ENCODE measurements at places on chromosomes 5 and 9.
A peak's percentile ranks its signal among the peaks of the same experiment; 100 is the strongest.

DNA sequence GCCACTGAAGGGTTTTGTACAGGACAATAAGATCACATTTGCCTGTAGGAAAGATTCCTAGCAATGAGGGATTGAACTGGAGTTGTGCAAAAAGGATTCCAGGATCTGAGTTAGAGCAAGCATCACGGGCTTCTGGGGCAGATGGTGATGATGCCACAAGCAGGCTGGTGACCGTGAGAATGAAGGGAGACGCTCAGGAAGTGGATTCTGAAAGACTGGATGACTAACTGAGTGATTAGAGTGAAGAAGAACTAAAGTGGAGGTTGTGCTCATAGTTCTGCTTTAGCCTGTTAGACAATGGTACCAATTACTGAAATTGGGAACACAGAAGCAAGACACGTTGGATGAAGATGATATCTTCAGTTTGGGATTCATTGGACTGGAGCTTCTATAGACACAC, 168.2 kb downstream of the CD180 start:
- H3K4me3 ChIP-seq: no peak overlapping the region
- peaks cover 18% of the 10 kb centered on the region for H3K4me1 ChIP-seq
- H3K27me3 ChIP-seq: no peaks in the 10 kb centered on the region
- no peak for DNase-seq

GRCh38 chr9:117827456-117827855, 123.3 kb downstream of the TLR4 start:
- H3K36me3 ChIP-seq: no peaks in the 10 kb centered on the region
- no peak for DNase-seq

DNA sequence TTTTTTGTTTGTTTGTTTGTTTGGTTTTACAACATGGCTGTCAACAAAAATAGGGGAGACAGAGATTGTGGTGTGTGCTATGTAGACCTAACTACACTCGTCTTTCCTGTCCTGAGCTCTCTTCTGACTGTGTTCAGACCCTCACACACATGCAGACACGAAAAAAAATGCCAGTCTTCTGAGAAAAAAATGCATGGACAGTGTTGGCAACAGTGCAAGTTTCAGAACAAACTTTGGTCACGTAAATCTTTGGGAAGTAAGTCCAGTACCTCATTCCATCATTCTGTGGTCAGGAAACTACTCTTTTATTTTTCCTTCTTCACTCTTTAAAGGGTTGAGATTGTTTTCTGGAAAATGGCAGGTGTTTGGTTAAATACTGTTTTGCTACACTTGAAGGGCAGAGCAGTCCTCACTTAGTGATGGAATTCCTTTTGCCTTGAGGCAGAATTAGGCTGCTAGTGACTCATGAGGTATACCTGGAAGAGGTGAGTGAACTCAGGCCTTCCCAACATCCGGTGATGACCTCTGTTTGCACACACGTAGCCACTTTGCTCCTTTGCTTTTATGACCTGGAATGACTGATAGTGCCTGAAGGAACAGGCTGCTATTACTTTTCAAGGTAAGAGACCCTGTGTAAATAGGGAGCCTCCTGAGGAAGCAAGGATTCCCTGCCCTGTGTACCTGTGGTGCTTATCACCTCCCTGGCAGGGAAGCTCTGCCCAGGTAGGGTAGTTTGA, 81.6 kb upstream of the TNFAIP8 start:
- H3K4me3 ChIP-seq: no peak overlapping the region
- no peaks in the 10 kb centered on the region for H3K36me3 ChIP-seq
- peak; percentile 16 for DNase-seq
- peaks cover 19% of the 10 kb centered on the region for H3K4me1 ChIP-seq
- H3K27ac ChIP-seq: peak overlapping the region; percentile 55

DNA sequence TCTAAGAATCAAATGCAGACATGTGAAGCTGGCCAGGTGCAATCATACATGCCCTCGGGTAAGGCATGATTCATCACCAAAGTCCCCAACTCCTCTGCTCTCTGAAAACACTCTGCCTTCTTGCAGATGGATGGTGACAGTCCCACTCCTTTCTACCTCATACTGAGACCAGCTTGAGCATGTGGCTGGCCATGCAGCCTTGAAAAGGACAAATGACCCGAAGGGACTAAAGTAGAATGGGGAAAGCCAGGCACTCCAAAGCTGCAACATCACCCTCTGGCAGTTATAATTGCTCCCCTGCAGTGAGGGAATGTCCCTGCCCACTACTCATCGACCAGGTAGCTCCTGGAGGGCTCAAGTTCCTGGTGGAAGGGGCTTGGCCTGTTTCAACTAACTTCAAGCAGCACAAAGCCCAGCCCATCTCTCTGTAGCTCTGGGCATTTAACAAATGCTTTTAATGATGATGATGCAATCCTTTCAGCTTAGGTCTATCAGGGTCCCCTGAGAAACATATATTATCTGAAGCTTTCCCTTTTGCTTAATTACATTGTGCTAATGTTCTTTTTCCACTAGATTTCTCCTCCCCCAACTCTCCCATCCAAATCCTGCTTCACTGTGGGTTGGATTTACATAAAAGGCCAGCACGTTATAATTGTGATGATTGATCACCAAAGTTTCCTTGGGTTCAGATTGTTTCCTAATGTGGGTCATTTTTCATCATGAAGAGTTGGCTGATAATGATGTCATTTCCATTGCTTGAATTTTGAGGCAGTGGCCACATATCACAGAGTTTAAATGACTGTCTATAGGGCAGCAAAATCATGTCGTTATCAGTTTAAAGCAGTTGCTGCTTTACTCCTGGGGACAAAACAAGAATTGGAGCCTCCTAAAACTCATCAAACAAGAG, 436.5 kb upstream of the SLC30A5 start:
- peak; percentile 6 for DNase-seq
- no peak overlapping the region for H3K4me3 ChIP-seq
- no peaks in the 10 kb centered on the region for H3K4me1 ChIP-seq
- no peaks in the 10 kb centered on the region for H3K27me3 ChIP-seq

- DNase-seq: no peak
- peaks cover 7% of the 10 kb centered on the region for H3K27me3 ChIP-seq
- no peak overlapping the region for H3K27ac ChIP-seq
Measured at GRCh38 chr5:135566422-135567400, 12.1 kb downstream of the CXCL14 start.

DNA sequence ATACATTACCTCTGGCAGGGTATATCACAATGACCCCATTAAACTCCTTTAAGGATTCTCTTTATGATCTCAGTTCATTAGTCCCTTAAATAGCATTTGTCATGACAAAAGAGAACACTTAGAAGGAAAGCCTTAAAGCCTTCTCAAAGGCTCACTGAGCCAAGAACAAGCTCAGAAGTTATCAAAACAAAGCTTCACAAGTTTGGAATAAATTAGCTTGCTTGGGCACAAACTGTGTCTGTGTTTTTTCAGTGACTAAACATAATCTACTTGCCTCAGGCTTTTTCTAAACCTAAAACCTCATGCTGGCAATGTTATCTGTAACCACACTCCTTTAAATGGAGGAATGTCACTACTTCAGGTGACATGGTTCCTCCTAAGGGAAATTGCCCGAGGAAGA, 1114.9 kb upstream of the C9orf72 start:
- no peaks in the 10 kb centered on the region for H3K27me3 ChIP-seq
- no peaks in the 10 kb centered on the region for H3K36me3 ChIP-seq
- no peak overlapping the region for H3K4me3 ChIP-seq
- no peak overlapping the region for H3K27ac ChIP-seq
- no peak for DNase-seq

GRCh38 chr5:148725675-148726074, 71.3 kb upstream of the HTR4 start:
- H3K4me3 ChIP-seq: no peak overlapping the region
- peaks cover 9% of the 10 kb centered on the region for H3K4me1 ChIP-seq
- no peaks in the 10 kb centered on the region for H3K36me3 ChIP-seq
- peaks cover 8% of the 10 kb centered on the region for H3K27me3 ChIP-seq

GRCh38 chr9:93252781-93253530, 69.0 kb downstream of the WNK2 start:
- no peak overlapping the region for H3K27ac ChIP-seq
- H3K27me3 ChIP-seq: no peaks in the 10 kb centered on the region
- no peak overlapping the region for H3K4me3 ChIP-seq
- no peaks in the 10 kb centered on the region for H3K36me3 ChIP-seq

GRCh38 chr5:36078430-36078829, 11.7 kb upstream of the UGT3A2 start:
- H3K4me3 ChIP-seq: no peak overlapping the region
- no peak for DNase-seq
- peaks cover 2% of the 10 kb centered on the region for H3K27me3 ChIP-seq
- H3K27ac ChIP-seq: no peak overlapping the region
- no peaks in the 10 kb centered on the region for H3K36me3 ChIP-seq

- H3K27me3 ChIP-seq: no peaks in the 10 kb centered on the region
- no peaks in the 10 kb centered on the region for H3K4me1 ChIP-seq
- H3K27ac ChIP-seq: no peak overlapping the region
- no peak overlapping the region for H3K4me3 ChIP-seq
Measured at GRCh38 chr5:38948501-38948900, 102.7 kb downstream of the OSMR start.

DNA sequence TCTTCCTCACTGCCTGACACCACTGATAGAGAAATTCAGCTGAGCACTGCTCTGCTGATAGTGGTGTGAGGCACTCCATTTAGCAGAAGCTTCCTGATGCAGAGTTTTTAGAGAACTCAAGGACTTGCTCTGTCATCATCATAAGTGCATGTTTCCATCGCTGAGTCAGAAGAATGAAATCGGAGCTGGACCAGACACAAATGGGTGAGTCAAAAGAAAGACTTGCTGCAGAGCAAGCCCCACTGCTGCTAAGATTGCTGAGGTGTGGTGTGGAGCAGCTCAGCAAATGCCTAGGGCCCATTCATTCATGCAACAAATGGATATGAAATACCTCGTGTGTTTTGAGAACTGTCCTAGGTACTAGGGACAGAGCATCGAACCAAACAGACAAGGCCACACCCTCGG, 410.2 kb upstream of the SLC30A5 start:
- no peak overlapping the region for H3K4me3 ChIP-seq
- peak overlapping the region; percentile 34 for H3K27ac ChIP-seq
- H3K27me3 ChIP-seq: no peaks in the 10 kb centered on the region

DNA sequence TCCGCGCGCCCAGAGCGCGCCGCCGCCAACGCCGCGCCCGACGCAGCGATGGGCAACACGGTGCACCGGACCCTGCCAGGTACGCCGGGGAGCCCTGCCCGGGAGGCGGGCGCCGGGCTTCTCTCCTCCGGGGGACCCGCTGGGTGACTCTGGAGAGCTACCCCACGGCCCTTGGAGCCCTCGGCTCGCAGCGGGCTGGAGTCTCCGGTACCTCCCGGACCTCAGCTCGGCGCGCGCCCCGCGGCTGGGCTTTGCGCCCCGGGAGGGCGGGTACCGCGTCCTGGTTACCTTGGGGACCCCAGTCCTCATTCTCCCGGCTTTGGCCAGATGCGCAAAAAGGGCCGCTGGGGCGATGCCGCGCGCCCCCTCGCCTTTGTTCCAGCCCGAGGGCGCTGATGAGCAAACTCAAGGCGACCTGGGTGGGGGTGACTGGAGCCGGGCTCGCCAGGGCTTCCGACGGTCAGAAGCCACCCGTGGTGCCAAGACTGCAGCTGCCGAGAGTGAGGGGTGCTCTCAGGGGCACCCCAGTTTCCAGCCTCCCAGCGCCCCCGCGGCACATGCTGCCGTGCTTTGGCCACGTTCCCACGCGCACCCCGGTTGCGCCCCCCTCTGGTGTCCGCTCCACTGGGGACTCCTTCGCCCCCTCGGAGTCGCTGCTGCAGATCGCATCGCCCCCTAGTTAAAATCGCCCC, 442 bp downstream of the NEURL1B start:
- H3K27ac ChIP-seq: no peak overlapping the region
- peaks cover 5% of the 10 kb centered on the region for H3K27me3 ChIP-seq
- H3K36me3 ChIP-seq: no peaks in the 10 kb centered on the region
- no peak for DNase-seq

DNA sequence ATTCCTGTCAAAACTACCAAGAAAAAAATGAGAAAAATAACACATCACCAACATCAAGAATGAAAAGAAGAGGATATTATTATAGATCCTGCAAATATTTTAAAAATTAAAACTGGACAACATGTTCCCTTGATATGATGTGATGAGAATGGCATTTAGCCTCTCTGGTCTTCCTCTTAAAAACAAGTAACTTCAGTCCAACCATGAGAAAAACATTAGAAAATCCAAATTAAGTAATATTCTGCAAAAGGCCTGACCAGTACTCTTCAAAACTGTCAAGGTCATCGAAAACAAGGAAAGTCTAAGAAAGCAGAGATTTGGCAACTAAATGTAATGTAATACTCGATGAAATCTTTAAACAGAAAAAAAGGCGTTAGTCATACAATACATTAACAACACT, 167.1 kb upstream of the SNX2 start:
- no peak overlapping the region for H3K27ac ChIP-seq
- no peak for DNase-seq

GRCh38 chr9:35609001-35609819, 4.1 kb downstream of the TESK1 start:
- DNase-seq: no peak
- peaks cover 18% of the 10 kb centered on the region for H3K4me1 ChIP-seq
- H3K4me3 ChIP-seq: no peak overlapping the region
- H3K27me3 ChIP-seq: peaks cover 2% of the 10 kb centered on the region
- no peak overlapping the region for H3K27ac ChIP-seq

DNA sequence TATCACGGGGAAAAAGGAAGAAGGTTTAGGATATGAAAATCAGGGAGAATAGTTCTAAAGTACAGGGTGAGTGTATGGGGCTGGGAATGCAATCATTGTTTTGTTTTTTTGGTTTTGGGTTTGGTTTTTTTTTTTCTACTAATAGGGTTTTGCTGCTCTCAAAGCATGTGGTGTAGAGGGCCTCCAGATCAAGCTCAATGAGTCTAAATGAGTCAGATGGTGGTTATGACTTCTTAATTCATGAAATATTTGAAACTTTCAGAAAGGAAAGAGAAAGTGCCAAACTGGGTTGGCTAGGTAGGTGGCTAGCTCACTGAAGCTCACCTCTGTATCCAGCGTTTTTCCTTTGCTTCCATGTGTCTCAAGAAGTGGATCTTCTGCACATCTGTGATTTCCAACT, 10.7 kb downstream of the OR1L8 start:
- H3K4me3 ChIP-seq: no peak overlapping the region
- no peak for DNase-seq
- H3K36me3 ChIP-seq: no peaks in the 10 kb centered on the region
- no peaks in the 10 kb centered on the region for H3K4me1 ChIP-seq
- H3K27me3 ChIP-seq: no peaks in the 10 kb centered on the region

GRCh38 chr9:135890190-135891026, 16.9 kb downstream of the CAMSAP1 start:
- H3K4me1 ChIP-seq: peaks cover 28% of the 10 kb centered on the region
- H3K4me3 ChIP-seq: no peak overlapping the region
- H3K27me3 ChIP-seq: no peaks in the 10 kb centered on the region
- no peak overlapping the region for H3K27ac ChIP-seq

DNA sequence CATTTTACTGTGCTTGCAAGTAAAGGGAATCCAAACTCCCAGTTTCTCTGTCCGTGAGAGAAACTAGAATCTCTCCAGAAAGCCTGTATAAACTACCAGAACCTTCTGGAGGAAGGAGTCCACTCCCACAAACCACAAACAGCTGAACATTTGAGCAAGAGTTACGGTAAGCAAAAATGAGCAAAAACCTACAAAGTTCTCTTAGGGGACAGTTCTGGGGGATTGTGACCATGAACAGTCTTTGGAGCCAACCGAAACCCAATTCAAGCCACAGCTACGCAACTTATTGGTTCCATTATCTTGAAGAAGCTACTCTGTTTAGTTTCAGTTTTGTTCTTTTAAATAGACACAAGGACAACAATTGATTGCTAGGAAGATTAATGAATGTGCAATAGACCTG, 330.6 kb downstream of the ASTN2 start:
- H3K27me3 ChIP-seq: no peaks in the 10 kb centered on the region
- no peak overlapping the region for H3K4me3 ChIP-seq
- H3K27ac ChIP-seq: no peak overlapping the region
- no peak for DNase-seq
